ENCODE measurements at places on chromosomes 3 and 15.

DNA sequence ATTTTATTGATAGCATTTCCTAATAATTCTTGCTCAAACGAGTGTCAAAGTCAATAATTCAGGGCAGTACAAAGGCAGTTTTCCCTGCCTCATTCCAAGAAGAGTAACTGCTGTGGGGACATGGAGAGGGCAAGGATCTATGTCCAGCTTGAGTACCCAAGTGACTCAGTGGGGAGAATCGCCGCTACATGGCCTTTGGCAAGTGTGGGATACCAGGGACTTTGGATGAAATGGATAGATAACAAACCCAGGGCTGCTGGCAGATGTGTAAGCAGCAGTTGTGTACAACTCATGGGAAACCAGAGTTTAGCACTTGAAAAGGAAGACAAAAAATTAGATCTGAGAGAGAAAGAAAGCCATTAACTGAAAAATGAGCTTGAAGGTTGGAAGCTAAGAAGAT is 122.2 kb upstream of the TRIM42 start:
- no peak for DNase-seq

GRCh38 chr3:171543759-171544300 is 83.6 kb upstream of the TNIK start:
- DNase-seq: no peak

DNA sequence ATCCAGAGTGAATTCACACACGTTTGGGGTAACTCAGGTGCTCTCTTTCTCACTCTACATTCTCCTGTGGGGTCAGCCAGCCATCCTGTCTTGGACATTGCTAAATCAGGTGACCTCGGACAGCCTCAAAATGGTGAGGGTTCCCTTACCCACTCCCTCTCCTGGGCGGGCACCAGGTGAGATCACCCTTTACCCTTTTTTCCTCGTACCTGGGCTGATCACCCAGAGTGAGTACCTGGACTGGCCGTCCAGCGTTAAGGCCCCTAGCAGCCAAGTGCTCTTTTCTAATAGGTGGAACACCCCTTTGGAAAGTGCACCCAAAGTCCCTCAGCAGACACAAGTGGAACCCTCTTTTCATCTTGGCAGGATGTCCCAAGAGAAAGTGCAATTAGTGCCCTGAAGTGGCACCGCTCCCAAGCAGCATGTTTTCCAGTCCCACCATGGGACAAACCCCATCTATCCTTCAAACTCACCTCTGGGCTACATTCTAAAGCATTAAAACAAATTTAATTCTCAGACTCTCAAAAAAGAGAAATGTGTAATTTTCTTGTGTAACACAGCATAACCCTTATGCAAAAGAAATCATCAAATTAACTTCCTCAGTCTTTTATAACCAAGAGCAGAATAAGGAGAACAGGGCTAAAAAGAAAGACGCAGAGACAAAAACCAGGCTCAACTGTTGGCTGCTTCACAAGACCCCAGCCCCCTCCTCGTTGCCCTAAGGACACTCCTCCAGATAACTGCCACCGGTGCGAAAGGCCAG is 20.7 kb downstream of the TRANK1 start:
- DNase-seq: no peak

DNA sequence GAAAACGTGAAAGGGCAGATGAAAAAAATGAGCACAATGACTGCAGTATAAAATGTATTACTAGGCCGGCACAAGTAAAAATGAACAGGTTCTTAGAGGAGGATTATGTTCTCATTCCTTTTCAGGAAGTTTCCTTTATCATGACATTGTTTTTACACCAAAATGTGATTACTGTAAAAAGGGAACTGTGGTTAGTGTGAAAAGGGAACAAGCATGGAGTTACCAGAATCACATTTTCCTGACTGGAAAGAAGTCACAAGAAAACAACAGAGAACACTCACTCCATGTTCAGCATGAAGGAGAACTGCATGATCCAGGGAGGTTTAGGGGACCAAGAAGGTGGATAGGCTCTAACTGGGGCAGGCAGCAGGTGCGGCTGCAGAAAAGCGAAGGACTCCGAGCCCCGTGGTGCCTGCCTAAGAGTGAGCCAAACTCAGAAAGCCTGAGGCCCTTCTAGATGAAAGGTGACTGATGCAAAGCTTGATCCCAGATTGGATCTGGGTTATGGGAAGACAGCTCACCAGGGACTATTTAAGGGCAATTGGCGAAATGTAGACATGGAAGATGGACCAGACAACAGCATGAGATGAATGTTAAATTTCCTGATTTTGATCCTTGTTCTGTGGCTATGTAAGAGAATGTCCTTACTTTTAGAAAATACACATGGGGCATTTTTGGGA is 77.3 kb downstream of the CCR1 start:
- no peak for DNase-seq

GRCh38 chr3:4218456-4219226 is 84.5 kb upstream of the SETMAR start:
- DNase-seq: no peak

GRCh38 chr3:127157171-127157828 is 35.6 kb upstream of the PRR23E start:
- DNase-seq: no peak

DNA sequence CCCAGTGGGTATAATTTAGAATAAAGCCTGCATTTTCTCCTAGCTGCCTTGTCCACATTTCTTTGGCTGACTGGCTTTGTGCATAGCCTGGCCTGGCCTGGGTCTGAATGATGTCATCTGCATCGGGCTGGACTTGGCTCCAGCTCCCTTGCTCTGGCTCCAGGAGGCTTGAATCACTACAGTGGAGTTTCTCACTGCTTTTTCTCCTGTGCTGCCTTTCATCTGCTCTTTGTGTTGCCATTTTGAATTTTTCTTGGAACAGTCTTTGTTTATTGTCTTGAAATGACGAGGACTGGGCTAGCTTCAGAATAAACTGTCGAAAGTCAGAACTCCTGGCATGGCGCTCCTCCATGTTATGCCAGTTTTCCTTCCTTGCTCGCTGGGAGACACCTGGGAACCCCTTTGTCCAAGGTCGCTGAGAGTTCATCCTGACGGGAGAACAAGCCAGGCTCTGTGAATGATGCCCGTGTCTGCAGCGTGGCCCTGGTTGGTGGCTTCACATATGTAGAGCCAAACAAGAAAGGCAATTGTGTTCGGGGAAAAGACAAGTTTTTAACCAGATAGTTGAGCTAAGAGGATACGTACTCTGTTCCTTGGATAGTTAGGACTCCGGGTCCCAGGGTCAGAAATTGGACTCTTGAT is 258.9 kb downstream of the PDZRN3 start:
- DNase-seq: peak; percentile 72

All from mucosa of gallbladder (tissue), 1 donor.